ENCODE measurements at places on chromosomes 7 and 10.

- DNase-seq = no peak
Observed at GRCh38 chr10:128165536-128165935, 39.3 kb upstream of the MKI67 start.

DNA sequence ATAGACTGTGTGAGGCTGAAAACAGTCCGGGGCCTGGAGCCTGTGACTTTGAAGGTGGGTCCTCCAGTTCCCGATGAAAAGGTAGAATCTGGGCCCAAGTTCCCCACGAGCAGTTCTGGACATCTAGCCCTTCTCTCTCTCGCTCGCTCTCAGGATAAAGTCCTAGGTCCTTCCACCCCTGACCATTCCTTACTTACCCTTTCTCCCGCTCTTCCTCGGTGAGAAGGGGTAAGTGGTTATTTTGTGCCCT, 713 bp downstream of the IMMP2L start:
- DNase-seq = no peak

DNA sequence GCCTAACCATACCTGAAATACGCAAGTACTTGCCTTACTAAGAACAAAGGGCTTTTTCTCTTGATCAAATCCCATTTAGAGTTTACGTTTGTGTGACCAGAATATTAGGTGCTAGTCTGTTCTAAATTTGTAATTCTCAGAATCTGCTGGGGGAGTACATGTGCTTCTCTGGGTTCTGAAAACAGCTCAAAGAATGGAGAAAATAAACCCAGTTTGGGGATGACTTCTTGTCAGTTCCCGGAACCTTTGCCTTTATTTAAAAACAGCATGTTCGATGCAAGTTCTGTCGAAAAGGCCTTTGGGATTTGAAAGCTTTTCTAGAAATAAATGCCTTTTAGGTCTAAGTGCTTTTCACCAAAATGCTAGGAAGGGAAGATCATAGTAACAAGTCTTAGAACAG, 147.0 kb downstream of the ARID5B start:
- DNase-seq = no peak

DNA sequence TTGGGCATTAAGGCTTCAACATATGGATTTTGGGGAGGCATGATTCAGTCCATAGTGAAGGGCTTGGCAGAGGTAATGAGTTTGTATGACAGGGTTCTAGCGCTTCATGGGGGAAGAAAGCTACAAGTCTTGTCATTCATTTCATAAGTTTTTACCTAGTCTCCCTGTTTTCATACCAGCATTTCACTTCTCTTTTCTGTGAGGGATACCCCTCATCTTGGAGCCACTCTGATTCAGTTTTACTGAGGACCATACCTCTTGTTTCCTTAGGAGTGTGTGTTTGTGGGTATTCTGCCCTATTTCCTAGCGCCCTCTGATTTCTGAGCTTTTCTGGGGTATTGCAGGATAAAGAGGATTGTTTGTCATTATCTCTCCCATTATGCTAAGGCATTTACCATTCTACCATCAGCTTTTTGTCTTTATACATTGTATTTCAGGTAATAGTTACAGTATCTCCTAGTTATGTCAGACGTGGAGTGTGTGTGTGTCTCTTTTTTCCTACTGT, 6.8 kb downstream of the RSBN1L start:
- no peak for DNase-seq

DNA sequence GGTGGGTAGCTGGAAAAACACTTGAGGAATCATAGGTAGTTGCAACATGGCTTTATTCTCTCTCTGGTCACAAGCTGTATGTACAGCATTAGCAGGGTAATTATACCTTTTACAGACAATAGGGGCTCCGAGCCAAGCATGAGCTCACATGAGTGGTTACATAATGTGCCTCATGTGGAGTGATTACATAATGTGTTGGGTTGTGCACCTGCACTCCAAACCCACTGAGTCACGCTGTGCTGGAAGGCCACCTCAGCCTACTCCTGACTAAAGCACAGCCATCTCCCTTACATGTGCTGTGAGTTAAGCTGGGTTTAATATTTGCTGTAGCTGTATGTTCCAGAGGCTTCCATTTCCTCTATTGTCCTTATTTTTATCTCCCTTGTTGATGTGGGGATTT, 348.7 kb upstream of the SEMA3C start:
- no peak for DNase-seq

DNA sequence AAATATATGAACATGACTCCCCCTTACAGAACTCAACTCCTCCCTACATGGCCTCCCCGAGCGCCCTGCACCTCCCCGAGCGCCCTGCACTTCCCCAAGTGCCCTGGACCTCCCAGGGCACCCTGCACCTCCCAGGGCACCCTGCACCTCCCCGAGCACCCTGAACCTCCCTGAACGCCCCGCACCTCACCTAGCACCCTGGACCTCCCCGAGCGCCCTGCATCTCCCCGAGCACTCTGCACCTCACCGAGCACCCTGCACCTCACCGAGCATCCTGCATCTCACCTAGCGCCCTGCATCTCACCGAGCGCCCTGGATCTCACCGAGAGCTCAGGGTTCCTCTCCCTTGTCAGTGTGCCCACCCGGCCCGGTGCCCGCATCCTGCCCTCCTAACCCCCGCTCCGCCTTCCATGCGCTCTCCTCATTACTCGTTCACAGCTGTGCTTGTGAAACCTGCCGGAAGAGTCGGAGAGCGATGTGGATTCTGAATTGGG, 134.3 kb downstream of the ACTR3B start:
- no peak for DNase-seq

DNA sequence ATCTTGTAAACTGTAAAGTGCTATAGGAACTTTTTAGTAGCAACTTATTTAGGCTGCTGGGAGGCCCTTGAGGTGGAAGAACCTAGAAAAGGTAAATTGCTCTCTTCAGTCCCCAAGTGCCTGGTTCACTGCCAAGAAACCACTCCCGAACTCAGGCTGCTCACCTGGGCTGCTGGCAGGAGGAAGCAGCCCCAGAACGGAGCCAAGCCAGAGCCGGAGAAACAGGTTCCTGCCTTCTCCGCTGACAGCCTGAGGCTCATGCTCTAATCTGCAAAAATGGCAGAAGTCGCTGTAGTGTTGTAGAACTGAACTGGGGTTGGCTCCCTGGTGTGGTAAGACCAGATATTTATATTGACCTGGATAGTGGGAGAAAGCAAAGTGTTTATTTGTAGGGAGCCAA, 136.0 kb downstream of the CUL2 start:
- no peak for DNase-seq
